ENCODE measurements at places on chromosomes 11 and 22. TPM values are rescaled to one million over a fixed set of nuclear protein-coding genes. Genes with fewer than 3 reads are reported as not detected.

Gene CPT1A
- 24.6 TPM for total RNA-seq

Gene MEI1
- total RNA-seq, result 31.1 TPM

Gene USP2
- 0.44 TPM for total RNA-seq

Gene TENM4
- total RNA-seq, result not detected

Gene CCND1
- 2.8 TPM for total RNA-seq

Gene ASPHD2
- 15.1 TPM for total RNA-seq

Gene C11orf42
- total RNA-seq, result not detected

Gene CD6
- total RNA-seq, result 209 TPM

Gene CLDN5
- not detected for total RNA-seq

Gene EML3
- 131 TPM for total RNA-seq

Gene KCNJ4
- not detected for total RNA-seq

Gene VSIG2
- not detected for total RNA-seq

Gene GRIA4
- not detected for total RNA-seq

Gene PNPLA3
- total RNA-seq, result 0.42 TPM

Gene OR6A2
- total RNA-seq, result 0.06 TPM

Gene COX8A
- total RNA-seq, result 393 TPM

Gene FAM111B
- 35.6 TPM for total RNA-seq

Gene C22orf31
- not detected for total RNA-seq

Gene MMP8
- total RNA-seq, result not detected

Gene ESAM
- total RNA-seq, result 0.95 TPM

Gene HMOX1
- 1.4 TPM for total RNA-seq

Gene BDNF
- not detected for total RNA-seq

Gene YAP1
- total RNA-seq, result 0.11 TPM

Gene UPK3A
- not detected for total RNA-seq

Gene GSTP1
- 491 TPM for total RNA-seq

Gene SCGB1A1
- not detected for total RNA-seq

Gene CRYAB
- not detected for total RNA-seq

Gene SERPIND1
- total RNA-seq, result not detected

Gene TREH
- not detected for total RNA-seq

Gene ARHGAP42
- 0.44 TPM for total RNA-seq

Gene DBX1
- not detected for total RNA-seq

Gene DEFB131B
- not detected for total RNA-seq

Gene CRYBB2
- total RNA-seq, result not detected

Gene GAL3ST1
- not detected for total RNA-seq

Gene SLC37A4
- total RNA-seq, result 30.4 TPM

Gene INS
- total RNA-seq, result not detected

Gene SWAP70
- total RNA-seq, result 10.2 TPM

Data from activated CD8-positive, alpha-beta memory T cell treated with anti-CD3 and anti-CD28 coated beads for 36 hours (primary cell).